ENCODE measurements at places on chromosomes 1 and 21.
A peak's percentile ranks its signal among the peaks of the same experiment; 100 is the strongest.

GRCh38 chr1:52402860-52403240 is 1.4 kb downstream of the ORC1 start:
- DNase-seq = no peak

GRCh38 chr21:31644643-31645042 is 14.8 kb upstream of the SOD1 start:
- no peak for DNase-seq

DNA sequence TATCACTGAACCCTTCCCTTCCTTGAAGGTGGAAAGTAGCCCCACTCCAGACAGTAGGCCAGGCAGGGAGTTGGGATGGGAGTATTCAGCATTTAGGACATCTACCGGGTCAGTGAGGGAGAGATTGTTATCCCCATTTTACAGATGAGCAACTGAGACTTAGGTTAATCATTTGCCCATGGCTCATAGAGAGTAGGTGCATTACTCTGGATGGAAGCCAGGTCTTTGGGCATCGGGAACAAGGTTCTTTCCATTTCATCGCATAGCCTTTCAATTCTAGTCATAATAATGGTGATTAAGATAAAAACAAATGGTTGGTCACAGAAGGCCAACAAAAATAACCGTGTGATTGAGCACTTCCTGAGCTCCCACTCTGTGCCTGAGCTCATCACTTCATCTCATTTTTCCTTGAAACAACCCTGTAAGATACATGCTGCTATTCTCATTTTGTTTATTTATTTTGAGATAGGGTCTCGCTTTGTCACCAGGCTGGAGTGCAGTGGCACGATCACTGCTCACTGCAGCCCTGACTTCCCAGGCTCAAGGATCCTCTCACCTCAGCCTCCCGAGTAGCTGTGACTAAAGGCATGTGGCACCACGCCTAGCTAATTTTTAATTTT is 64.8 kb downstream of the NAV1 start:
- no peak for DNase-seq

DNA sequence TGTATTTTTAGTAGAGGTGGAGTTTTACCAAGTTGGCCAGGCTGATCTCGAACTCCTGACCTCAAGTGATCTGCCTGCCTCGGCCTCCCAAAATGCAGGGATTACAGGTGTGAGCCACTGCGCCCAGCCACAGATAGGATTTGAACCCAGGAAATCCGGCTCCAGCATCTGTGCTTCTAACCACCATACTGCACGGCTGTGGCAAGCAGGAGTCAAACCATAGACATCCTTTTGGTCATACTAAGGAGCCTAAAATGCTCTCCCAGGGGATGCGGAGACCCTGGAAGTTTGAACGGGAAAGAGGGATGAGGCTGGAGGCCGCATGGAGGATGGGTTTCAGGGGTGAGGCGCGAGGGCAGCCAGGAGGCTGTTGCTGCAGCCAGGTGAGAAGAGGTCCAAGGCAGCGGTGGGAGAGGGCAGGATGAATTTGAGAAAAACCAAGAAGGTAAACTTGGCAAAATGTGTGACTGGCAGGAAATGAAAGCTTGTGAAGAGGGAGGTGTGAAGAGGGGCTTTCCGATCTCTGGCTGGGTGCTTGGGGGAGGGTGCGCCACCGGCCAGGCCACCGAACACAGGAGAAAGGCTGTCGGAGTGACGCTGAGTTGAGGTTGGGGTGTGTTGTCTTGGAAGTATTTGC is 24.0 kb upstream of the CDK18 start:
- DNase-seq = peak; percentile 45

GRCh38 chr1:22288593-22289241 is 145.8 kb upstream of the WNT4 start:
- no peak for DNase-seq

GRCh38 chr1:248881261-248881660 is 22.4 kb upstream of the ZNF692 start:
- no peak for DNase-seq

DNA sequence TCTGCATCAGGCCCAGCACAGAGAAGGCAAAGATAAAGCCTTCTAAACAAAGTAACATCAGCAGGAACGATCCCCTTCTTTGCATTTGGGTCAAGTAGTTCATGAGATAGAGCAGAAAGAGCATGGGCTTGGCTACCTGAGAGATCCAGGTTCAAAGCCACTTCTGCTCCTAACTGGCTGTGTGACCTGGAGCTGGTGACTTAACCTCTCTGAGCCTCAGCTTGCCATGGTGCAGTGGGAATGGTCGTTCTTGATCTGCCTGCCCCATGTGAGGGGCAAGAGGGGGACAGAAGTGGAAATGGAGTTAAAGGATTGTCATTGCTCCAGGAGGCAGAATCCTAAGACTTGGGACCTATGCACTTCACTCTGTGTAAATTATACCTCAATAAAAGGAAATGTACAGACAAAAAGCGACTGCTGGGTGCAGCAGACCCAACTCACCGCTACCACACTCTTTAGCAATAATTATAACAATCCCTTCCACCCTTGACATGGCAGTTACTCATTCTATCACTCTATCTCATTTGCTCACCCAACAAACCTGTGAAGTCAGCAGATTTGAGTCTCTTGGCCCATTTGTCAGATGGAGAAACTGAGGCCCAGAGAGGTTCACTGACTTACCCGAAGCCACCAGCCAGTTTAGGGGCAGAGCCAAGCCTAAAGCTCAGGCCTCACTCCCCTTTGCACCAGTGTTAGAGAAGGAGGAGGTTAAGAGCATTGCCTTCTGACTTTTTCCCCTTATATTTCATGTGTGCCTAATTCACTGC is 1.5 kb upstream of the MATN1 start:
- DNase-seq = no peak

- DNase-seq = no peak
Measured at GRCh38 chr21:46532080-46532479, 72.8 kb downstream of the S100B start.

GRCh38 chr21:22201126-22201525 is 1202.9 kb downstream of the NCAM2 start:
- DNase-seq = no peak

DNA sequence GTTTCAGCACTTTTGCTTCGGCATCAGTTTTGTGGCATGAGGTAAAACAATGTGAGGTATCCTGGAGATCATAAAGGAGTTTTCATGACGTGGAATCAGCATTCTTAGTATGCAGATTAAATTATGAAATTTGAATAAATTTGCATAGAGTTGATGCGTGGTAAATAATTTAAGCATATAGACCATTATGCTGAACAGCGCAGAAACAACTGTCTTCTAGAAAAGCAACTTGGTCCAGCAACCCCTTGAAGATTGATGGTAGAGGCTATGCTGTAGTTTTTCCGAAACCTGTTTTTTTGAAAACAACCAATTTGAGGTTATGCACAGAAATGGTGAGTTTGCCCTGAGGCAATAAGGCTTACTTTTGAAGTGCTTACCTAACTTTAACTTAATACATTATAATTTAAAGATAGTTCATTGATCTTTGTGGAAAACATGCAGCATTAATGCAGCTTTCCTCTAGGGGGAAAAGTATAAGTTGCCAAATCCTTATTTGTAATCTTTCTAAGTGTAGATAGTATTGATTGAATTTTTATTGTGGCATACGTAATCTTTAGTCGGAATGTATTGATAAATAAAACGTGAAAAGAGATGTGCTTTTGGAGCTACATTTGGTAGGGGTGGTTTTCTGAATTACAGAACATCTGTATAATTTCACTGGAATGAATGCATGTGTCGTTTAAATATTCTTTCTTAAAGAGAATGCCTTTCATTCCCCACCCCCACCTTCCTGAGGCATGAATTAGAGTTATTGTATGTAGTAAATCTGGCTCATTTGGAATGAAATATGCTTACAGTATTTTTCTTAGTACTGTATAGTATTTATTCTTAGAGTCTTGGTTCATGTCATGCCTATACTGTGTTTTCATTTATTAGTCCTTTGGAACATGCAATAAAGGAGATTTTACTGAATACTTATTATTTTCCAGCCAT is 3.8 kb downstream of the PRDM2 start:
- no peak for DNase-seq

GRCh38 chr1:54979327-54979891 is 1.0 kb upstream of the TMEM61 start:
- DNase-seq = no peak

GRCh38 chr1:175648927-175649326 is 94.5 kb downstream of the TNR start:
- DNase-seq = no peak

- no peak for DNase-seq
Measured at GRCh38 chr1:50570066-50570468, 146.8 kb upstream of the DMRTA2 start.

DNA sequence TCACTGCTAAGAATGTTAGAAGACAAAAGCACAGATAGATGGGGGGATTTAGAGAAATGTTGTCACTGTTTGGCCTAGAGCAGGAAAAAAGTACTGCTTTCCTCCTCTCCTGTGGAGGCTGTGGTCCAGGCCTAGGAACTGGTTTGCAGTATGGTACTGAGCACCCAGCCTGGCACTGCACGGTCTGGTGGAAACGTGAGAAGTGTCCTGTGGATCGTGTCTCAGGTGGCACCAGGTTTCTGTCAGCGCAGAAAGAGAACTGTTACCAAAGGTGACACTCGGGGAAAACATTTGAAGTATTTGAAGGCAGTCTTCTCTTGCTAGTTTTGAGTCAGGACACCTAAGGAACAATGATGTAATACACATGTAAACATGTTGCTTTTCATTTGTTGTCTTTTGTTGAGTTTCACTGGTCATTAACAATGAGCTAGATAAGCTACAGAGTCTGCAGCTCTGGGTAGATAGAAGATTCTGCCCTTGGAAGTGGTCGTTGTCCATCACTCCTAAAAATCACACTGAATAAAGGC is 63.0 kb downstream of the B3GALNT2 start:
- DNase-seq = no peak

GRCh38 chr1:77950873-77951272 is 28.0 kb downstream of the FUBP1 start:
- DNase-seq = no peak

GRCh38 chr1:72623299-72623708 is 341.0 kb upstream of the NEGR1 start:
- DNase-seq = peak; percentile 0

DNA sequence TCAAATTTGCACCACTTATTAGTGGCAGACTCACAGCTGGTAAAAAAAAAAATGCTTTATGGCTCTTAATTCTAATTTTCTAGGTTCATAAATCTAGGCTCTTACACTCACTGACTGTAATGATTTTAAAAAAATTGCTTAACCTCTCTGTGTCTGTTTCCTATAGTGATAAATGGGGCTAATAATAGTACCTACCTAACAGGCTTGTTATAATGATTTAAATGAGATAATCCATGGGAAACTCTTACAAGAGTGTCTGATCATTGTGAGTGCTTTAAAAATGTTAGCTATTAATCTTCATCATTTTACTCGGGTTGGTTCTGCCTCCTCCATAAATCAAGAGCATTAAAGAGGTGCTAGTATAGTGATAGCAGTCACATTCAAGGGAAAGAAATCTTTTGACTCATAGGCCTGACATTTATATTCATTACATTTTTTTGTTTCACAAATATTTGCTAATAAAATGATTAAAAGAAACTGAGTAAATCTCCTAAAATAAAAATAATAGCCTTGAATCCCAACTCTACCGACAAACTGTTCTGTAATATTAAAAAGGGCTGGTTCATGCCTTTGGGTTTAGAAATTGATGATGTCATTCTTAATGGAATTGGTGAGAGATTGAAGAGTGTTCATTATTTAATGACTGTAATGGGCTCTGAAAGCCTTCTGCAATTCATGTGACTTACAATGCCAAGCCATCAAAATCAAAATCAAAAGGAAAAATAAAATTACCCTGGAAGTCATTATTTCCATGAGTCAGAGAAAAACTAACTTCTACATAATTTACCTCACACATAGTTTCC is 93.9 kb upstream of the PALMD start:
- no peak for DNase-seq

DNA sequence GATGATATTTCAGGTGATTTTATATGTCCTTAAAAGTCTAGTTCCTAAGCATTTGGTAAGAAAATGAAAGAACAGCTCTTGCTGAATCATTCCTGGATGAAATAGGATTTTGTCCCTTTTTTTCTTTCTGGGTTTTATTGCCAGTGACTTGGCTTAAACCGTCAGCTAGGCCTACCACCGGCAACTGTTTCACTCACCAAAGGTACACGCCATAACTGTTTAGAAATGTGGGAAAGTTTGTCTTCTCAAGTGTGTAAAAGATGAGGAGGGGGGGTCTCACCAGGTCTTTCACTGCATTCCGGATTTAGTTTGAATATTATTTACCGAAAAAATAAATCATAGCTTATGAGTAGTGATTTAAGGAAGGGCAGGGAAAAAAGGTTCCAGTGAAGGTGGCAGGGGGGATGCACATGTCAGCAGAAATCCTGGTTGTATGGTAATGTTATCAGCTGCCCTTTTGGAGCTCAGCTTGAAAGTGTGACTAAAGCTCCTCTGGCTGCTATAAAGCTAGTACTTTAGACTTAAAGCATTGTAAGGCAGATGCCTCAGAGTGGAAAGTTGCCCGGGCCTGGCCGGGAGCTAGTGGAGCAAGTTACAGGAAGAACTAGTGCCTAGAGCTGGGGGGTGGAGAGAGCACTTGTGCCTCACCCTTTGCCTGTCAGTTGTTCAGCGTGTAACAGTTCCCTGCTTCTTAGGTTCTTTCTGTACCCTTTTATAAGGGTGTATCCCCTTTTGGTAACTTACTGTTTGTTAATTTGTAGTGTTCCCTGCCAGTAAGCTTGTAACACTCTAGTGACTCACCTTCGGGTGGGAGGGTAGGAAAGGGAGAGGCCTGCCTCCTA is 3.1 kb downstream of the ATP1A1 start:
- DNase-seq = peak; percentile 43

- DNase-seq = peak; percentile 49
Measured at GRCh38 chr1:181100015-181100905, 11.8 kb downstream of the IER5 start.

GRCh38 chr1:218357893-218358232 is 12.7 kb downstream of the TGFB2 start:
- no peak for DNase-seq

DNA sequence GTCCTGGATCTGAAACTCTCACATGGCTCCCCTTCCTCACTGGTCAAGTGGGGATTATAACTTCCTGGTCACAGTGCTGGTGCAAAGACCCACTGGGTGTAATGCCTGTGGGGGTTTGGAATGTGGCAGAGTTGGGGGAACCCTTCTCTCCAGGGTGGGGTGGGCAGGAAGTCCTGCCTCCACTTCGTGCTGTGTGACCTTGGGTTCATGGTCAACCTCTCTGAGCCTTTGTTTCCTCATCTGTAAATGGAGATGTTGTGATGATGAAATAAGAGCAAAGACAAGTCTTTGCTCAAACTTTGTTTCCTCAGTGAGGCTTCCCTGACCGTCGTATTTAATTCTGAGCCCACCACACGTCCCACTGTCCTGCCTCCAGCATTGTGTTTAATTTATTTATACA is 564.7 kb downstream of the PTPRU start:
- DNase-seq = no peak

Measured in stimulated activated CD4-positive, alpha-beta T cell treated with anti-CD3 and anti-CD28 coated beads, Interleukin-12 subunit alpha, Interleukin-12 subunit beta, amount 100 ng/mL, for 48 hours (primary cell).